ENCODE measurements at places on chromosomes 6 and 20. TPM values are rescaled to one million over a fixed set of nuclear protein-coding genes. Genes with fewer than 3 reads are reported as not detected.

DNA sequence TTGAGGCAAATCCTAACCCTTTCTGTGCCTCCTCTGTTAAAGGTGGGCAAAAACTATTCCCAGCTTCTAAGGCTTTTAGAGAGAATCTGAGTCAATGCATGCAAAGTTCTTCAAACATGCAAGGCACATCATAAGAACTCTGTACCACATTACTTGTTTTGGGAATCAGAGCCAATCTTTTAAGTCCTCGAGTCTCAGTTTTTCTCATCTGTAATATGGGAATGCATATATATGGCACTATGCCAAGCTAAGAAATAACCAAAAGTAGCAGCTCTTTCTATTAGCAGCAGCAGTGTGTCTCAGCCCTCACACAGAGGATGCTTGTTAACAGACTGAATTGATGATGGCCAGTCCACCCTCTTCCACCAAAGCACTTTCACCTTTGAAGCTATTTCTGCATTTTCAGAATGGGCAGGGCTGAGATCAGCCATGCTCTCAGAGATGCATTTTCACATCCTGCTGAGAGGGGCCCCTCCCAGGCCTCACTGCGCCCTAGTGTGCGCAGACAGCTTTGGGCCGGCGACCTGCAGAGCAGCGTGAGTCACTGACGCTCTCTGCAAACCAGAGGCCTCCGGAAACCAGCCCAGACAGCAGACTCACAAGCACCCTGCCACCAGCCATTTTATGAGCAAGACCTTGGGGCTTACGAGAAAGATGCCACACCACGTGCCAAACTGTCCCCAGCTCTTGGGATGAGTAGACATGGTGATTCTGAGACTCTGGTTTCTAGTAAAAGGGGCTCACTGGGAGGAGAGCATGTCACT is 138.0 kb downstream of the NFATC2 start:
- no peaks in the 10 kb centered on the region for H3K4me1 ChIP-seq
- DNase-seq: no peak
- H3K4me3 ChIP-seq: no peak overlapping the region
- no peak overlapping the region for H3K27ac ChIP-seq
- no peaks in the 10 kb centered on the region for H3K36me3 ChIP-seq

PLTP gene
- total RNA-seq: 62.8 TPM

- no peak overlapping the region for H3K27ac ChIP-seq
- H3K4me1 ChIP-seq: no peaks in the 10 kb centered on the region
- H3K27me3 ChIP-seq: no peaks in the 10 kb centered on the region
Measured at GRCh38 chr6:83031689-83032088, 34.0 kb downstream of the UBE3D start.

- H3K36me3 ChIP-seq: no peaks in the 10 kb centered on the region
- H3K27ac ChIP-seq: no peak overlapping the region
- no peak for DNase-seq
- no peaks in the 10 kb centered on the region for H3K4me1 ChIP-seq
- H3K27me3 ChIP-seq: peaks cover 10% of the 10 kb centered on the region
- no peak overlapping the region for H3K4me3 ChIP-seq
Measured at GRCh38 chr20:44768256-44768655, 22.6 kb downstream of the KCNK15 start.

- peaks cover 4% of the 10 kb centered on the region for H3K36me3 ChIP-seq
- peak; percentile 92 for DNase-seq
- H3K4me1 ChIP-seq: peaks cover 7% of the 10 kb centered on the region
- peak within 1 kb of the TSS; percentile 97 for H3K4me3 ChIP-seq
- peak within 1 kb of the TSS; percentile 88 for H3K27ac ChIP-seq
- H3K27me3 ChIP-seq: no peaks in the 10 kb centered on the region
Measured at GRCh38 chr6:57221936-57222742, at the start of gene RAB23. RAB23 (minus strand) TSS chr6:57222307; CDS start chr6:57210380, 11,927 bp downstream.

CNR1 gene
- total RNA-seq: not detected

- H3K36me3 ChIP-seq: no peaks in the 10 kb centered on the region
- DNase-seq: no peak
- no peak overlapping the region for H3K27ac ChIP-seq
- H3K27me3 ChIP-seq: no peaks in the 10 kb centered on the region
Measured at GRCh38 chr20:46004889-46005473, 3.7 kb upstream of the MMP9 start.

DNA sequence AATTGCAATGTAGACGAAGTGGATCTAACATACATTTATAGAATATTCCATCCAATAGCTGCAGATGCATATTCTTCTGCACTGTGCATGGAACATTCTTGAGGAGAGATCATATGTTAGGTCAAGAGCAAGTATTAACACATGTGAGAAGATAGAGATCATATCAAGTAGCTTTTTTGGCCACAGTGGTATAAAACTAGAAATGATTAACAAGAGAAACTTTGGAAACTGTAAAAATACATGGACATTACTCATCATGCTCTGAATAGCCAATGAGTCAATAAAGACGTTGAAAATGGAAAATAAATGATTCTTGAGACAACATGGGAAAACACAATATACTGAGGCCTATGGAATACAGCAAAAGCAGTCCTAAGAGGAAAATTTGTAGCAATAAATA is 94.2 kb downstream of the STXBP5 start:
- H3K4me3 ChIP-seq: no peak overlapping the region
- no peaks in the 10 kb centered on the region for H3K27me3 ChIP-seq
- H3K27ac ChIP-seq: no peak overlapping the region
- H3K4me1 ChIP-seq: no peaks in the 10 kb centered on the region

DNA sequence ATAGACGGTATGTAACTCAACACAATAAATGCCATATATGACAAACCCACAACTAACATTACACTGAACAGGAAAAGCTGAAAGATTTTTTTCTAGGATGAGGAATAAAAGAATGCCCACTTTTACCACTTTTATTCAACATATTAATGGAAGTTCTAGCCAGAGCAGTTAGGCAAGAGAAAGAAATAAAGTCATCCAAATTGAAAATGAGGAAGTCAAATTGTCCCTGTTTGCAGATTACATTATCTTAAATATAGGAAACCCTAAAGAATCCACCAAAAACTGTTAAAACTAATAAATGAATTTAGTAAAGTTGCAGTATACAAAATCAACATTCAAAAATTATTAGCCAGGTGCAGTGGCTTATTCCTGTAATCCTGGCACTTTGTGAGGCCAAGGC is 24.6 kb upstream of the ADGB start:
- H3K4me3 ChIP-seq: no peak overlapping the region
- no peaks in the 10 kb centered on the region for H3K36me3 ChIP-seq
- H3K4me1 ChIP-seq: no peaks in the 10 kb centered on the region
- DNase-seq: no peak
- no peaks in the 10 kb centered on the region for H3K27me3 ChIP-seq
- H3K27ac ChIP-seq: no peak overlapping the region

DNA sequence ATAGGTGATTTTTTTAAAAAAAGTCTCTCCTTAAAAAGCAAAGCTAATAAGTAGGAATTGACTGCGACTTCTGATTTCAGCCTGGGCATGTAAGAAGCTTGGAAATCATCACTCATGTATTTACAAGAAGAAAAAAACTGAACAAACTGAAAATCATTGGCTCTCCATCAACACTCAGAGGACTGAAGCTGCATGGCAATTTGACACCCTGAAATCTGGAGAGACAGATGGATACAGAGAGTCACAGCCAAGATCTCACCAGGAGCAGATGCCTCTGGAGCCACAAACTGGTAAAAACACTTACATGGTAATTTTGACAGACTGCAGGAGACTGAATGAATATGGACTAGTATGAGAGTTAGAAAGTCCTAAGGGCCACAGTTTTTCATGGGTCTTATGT is 191.2 kb upstream of the TCF21 start:
- peak; percentile 32 for DNase-seq
- no peaks in the 10 kb centered on the region for H3K36me3 ChIP-seq
- no peak overlapping the region for H3K4me3 ChIP-seq
- peaks cover 64% of the 10 kb centered on the region for H3K27me3 ChIP-seq

GRCh38 chr6:41457303-41457670 is 88.9 kb upstream of the FOXP4 start:
- no peak overlapping the region for H3K27ac ChIP-seq
- no peaks in the 10 kb centered on the region for H3K4me1 ChIP-seq
- no peak for DNase-seq
- H3K27me3 ChIP-seq: no peaks in the 10 kb centered on the region
- H3K4me3 ChIP-seq: no peak overlapping the region

GRCh38 chr6:84172080-84172479 is 55.4 kb downstream of the CEP162 start:
- no peak overlapping the region for H3K4me3 ChIP-seq
- H3K4me1 ChIP-seq: no peaks in the 10 kb centered on the region
- no peaks in the 10 kb centered on the region for H3K27me3 ChIP-seq

GRCh38 chr20:44522841-44523240 is 971 bp upstream of the SERINC3 start:
- peaks cover 11% of the 10 kb centered on the region for H3K4me1 ChIP-seq
- no peaks in the 10 kb centered on the region for H3K36me3 ChIP-seq
- no peak for DNase-seq
- no peaks in the 10 kb centered on the region for H3K27me3 ChIP-seq

DNA sequence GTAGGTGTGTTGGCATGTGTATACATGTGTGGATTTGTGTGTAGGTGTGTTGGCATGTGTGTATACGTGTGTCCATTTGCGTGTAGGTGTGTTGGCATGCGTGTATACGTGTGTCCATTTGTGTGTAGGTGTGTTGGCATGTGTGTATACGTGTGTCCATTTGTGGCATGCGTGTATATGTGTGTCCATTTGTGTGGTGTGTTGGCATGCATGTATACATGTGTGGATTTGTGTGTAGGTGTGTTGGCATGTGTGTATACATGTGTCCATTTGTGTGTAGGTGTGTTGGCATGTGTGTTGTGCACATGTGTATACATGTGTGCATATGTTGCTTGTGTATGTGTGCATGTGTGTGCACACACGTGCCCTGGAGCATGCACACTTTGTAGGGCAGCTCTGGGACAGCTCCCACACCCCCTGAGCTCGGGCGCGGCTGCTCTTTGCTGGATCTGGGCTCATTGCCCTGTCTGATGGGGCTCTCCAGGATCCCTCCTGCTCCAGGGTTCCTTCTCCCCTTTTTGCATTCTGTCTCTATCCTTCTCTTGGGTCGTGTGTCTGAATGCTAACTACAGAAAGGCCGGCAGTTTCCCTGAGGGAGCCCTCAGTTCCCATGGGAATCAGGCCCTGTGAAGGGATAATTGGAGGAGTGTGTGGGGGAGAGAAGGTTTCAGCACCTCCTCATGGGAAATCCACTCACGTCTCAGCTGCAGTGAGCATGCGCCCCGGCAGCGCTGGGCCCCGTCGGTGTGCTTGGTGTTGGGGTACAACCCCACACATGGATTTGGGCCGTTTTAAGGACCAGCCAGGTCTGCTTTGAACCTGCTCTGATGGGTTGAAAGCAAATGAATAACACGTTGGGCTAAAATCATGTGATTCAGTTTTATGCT is 102.0 kb downstream of the ERMARD start:
- H3K27ac ChIP-seq: no peak overlapping the region
- peaks cover 29% of the 10 kb centered on the region for H3K4me1 ChIP-seq

GRCh38 chr6:148179786-148180185 is 162.9 kb upstream of the SASH1 start:
- H3K4me1 ChIP-seq: no peaks in the 10 kb centered on the region
- H3K27ac ChIP-seq: no peak overlapping the region
- H3K36me3 ChIP-seq: no peaks in the 10 kb centered on the region
- H3K27me3 ChIP-seq: no peaks in the 10 kb centered on the region

- no peak for DNase-seq
- H3K27ac ChIP-seq: no peak overlapping the region
- H3K4me3 ChIP-seq: no peak overlapping the region
- H3K27me3 ChIP-seq: no peaks in the 10 kb centered on the region
Measured at GRCh38 chr6:34190504-34191122, 44.7 kb upstream of the GRM4 start.
